ENCODE measurements at places on chromosomes 7 and 10.

- DNase-seq: no peak
These were observed 25.9 kb upstream of the GNA12 start for GRCh38 chr7:2869981-2870380.

DNA sequence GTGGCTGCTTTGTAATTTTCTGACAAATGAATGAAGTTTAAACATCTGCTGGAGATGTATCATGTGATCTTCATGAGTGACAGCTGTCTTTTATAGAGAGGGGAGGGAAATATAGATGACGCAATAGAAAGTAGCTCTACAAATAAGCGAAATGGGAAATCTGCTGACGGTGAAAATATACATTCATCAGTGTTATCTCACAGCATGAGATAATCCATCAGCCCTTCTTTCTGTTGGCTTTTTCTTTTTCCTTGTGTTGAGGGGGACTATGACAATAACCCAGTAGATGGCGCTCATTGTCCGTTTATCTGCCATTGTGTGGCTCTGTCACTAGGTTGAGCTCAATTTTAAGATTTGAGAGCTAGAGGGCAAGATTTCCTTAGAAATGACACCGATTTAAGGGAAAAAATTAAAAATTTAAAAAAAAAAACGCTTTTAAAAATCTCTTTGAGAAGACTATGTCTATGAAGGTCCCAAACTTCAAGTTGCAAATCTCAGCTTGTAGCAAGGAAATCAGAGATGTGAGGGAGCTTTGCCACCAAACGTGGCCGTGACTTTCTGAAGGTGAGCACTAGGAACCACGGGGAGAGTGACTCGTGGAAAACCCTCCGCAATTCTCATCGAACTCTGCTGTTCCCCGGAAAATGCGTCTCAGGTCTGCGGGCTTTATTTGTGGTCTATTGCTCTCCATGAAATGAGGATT, 114.6 kb upstream of the SFMBT2 start:
- peak; percentile 67 for DNase-seq

DNA sequence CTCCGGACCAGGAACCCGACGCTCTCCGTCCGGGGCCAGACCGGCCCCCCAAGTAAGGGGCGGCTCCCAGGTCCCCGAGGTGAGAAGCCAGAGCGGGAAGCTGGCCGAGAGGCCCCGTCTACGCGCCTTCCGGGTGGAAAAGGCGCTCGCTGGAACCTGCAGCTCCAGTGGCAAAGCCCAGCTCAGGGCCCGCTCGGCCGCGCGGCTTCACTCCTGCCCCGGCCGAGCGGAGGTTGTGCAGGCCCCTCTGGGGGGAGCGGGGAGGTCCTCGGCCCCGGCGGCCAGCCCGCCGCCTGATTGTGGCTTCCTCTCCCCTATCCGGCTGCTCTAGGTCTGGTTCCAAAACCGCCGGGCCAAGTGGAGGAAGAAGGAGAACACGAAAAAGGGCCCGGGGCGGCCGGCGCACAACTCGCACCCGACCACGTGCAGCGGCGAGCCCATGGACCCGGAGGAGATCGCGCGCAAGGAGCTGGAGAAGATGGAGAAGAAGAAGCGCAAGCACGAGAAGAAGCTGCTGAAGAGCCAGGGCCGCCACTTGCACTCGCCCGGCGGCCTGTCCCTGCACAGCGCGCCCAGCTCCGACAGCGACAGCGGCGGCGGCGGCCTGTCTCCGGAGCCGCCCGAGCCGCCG, 2.9 kb downstream of the UNCX start:
- DNase-seq: peak; percentile 47

DNA sequence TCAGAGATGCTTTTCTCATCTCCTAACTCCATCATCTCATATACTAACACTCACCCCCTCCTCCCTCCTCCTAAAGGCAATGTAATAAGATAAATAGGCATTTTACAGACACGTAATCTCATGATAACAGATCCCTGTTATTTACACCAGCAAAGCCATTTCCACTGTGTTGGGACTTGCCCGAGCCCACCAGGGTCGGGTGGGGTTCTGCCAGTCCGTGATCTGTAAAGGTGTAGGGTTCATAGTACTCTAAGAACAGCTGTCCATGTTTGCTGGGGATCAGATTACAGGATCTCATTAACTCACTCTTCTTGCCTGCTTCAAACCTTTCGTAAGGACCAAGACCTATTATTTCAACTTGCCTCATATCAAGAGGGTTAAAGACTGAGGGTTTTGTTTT, 172.4 kb downstream of the FZD1 start:
- DNase-seq: no peak

GRCh38 chr7:18680576-18680975, 185.0 kb downstream of the HDAC9 start:
- DNase-seq: no peak

GRCh38 chr10:47440207-47440606, 43.7 kb downstream of the ANXA8 start:
- DNase-seq: no peak

- DNase-seq: peak; percentile 93
These were observed 30.8 kb upstream of the AP5Z1 start for GRCh38 chr7:4744391-4745264.

GRCh38 chr10:70063418-70064098, 10.9 kb downstream of the MACROH2A2 start:
- DNase-seq: no peak

GRCh38 chr10:71307469-71308085, 11.5 kb upstream of the SLC29A3 start:
- DNase-seq: no peak

DNA sequence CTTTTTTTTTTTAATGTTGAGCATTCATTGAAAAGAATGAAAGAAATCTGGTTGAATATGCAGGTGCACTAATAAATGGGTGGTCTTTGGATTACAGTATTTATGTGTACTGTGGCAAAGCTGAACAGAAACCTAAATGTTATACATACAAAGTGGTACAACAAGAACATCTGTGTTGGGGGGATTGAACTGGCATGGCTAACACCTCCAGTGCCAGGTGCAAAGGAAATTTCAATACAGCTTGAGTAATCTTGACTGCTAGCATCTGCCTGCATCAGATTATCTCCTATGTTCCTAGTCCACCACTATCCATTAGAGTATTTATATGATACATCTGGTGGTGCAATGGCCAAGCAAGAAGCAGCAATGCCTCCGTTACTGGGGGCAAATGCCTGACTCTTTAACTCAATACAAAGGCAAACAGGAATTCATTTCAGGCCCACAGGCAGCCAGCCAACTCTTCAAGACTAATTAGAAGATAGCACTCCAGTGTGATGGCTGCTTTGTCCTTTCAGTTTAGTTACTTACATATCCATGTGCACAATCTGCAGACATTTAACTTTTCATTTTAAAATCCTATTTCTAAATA, 220.5 kb upstream of the ETV1 start:
- DNase-seq: no peak

DNA sequence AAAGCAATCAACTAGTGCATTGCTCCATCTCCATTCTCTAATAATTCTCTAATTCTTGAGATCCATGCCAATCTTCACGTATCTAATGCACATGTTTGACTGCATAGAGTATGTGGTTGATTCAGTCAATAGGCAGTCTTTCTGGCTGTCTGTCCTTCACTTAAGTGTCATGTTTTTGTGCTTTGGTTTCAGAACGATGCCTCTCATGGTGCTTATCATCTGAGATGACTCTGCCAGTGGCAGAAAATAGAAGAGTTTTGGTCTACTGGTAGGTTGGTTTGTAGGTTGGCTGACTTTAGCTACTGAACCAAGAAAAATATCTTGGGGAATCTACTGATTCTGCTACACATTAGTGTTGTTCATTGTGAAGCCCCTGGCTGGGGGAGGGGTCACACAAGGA, 364.2 kb downstream of the SFMBT2 start:
- DNase-seq: no peak

DNA sequence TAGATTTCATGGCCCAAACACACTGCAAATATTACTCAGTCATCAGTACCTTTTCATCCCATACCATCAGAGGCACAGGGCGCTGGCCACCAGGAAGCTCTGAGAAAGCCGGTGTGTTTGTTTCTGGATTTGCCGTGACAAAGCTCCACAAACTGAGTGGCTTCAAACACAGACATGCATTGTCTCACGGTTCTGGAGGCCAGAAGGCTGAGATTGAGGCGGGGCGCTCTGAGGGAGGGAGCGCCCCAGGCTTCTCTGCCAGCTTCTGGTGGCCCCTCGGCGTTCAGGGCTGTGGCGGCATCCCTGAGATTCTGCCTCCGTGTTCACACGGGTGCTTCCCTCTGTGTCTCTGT, 3.7 kb upstream of the TTYH3 start:
- no peak for DNase-seq

DNA sequence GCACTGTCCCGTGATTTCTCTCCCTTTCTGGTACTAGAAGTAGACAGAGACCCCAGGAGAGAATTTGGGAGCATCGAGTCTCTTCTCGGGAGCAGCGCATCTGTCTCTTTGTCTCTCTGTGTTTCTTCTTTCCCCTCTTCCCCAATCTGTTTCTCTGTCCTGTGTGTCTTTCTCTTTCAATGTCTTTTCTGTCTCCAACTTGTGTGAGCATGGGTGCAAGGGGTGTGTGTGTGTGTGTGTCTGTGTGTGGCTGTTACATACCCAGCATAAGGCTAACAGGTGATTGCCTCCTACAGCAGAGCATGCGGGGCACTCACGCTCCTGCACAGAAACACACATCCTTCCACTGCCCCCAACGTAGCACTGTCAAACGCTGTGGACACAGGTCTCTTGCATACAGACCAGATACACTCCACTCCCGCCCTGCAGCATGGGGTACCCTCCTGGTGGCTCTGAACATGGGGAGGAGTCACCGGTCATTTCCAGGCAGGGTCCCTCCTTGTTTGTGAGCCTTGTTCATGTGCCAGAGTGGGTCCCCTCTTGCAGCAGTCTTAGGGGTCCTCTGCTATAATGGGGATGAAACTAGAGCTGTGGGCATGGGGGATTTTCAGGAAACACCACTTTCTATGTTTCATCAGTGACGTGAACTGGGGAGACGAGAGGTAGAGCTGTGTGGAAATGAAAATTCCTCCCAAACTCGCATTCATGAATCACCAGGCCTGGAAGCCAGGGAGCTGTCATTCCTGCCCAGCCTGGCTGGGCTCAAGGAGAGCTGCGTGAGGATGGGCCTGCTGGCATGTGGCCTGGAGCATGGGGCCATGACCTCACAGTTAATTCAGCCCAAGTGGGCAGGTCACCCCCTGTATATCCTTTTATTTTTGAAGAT, 980 bp downstream of the ADAMTS14 start:
- DNase-seq: no peak

DNA sequence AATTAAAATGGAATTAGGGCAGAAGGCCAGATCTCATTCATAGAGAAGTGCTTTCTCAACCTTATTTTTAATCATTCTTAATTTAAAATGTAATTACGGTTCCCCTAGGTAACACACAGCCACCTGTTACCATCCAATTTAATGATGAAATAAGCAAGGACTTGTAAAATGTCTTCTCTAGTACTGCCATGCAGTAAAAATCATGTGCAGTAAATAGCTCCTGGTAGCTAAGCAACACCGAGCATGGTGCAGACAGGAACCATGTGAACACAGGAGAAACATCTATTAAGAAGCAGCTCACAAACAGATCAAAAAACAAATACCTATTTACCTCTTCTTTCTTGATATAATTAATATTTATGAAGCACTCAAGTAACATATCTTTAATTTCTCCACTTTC, 15.1 kb downstream of the NCAPG2 start:
- DNase-seq: no peak

- DNase-seq: peak; percentile 92
These were observed 49.7 kb downstream of the DNAJC12 start for GRCh38 chr10:67788028-67788886.

DNA sequence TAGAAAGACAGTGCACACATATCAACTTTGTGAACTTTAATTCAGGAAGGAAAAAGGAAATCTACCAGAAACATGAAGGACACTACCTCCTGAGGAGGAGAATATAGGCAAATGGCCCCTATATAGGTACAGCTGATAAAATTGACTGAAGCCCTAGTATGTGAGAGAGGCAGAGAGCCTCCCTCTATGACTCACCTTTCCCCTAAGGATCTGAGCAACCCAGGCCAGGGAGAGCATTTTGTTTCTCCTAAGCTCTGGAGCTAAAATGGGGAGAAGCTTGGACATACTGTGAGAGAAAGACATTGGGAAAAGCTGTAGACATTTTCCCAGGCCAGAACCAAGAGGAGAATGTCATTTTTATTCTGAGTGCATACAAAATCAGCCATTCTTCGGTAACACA, 303.5 kb downstream of the AHR start:
- DNase-seq: no peak

GRCh38 chr10:94358480-94358879, 4.3 kb downstream of the NOC3L start:
- no peak for DNase-seq
